ENCODE measurements at places on chromosomes 1 and 21. TPM values are rescaled to one million over a fixed set of nuclear protein-coding genes. Genes with fewer than 3 reads are reported as not detected.

Gene DEPDC1
- total RNA-seq, result 55.3 TPM

Gene CNTN2
- total RNA-seq, result not detected

Gene ZNF697
- total RNA-seq, result 16.2 TPM

Gene LCE3D
- not detected for total RNA-seq

Gene KRTAP19-2
- total RNA-seq, result not detected

Gene CD84
- total RNA-seq, result not detected

Gene ENTREP3
- 7.7 TPM for total RNA-seq

Gene SLAMF9
- 15.9 TPM for total RNA-seq

Gene GGPS1
- 16.1 TPM for total RNA-seq

Gene AADACL3
- total RNA-seq, result not detected

Gene CDC42BPA
- total RNA-seq, result 14.2 TPM

Gene C1orf87
- not detected for total RNA-seq

Gene SLC9C2
- not detected for total RNA-seq

Gene FAM131C
- total RNA-seq, result 2.1 TPM

Gene SDE2
- total RNA-seq, result 15.9 TPM

Gene COG2
- total RNA-seq, result 31.4 TPM

Gene GPR153
- 1.9 TPM for total RNA-seq

Gene RBP7
- total RNA-seq, result not detected

Measured in HT1080 (cell line).